ENCODE measurements at places on chromosomes 1 and 21.
A peak's percentile ranks its signal among the peaks of the same experiment; 100 is the strongest.

DNA sequence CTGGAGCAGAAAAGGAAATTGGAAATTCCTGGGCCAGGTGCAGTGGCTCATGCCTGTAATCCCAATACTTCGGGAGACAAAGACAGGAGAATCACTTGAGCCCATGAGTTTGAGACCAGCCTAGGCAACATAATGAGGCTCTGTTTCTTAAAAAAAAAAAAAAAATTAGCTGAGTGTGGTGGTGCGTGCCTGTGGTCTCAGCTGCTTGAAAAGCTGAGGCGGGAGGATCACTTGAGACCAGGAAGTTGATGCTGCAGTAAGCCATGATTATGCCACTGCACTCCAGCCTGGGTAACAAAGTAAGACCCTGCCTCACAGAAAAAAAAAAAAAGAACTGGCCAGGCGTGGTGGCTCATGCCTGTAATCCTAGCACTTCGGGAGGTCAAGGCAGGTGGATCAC, 56.7 kb downstream of the SRSF11 start:
- no peak for DNase-seq

- DNase-seq: no peak
Observed at GRCh38 chr1:48187969-48188563, 34.5 kb upstream of the SLC5A9 start.

GRCh38 chr1:173113015-173113741, 62.4 kb upstream of the TNFSF18 start:
- no peak for DNase-seq

- no peak for DNase-seq
Observed at GRCh38 chr1:48688102-48688760, 88.5 kb downstream of the BEND5 start.

GRCh38 chr1:160834945-160835565, 27.6 kb downstream of the CD244 start:
- DNase-seq: peak; percentile 31

GRCh38 chr21:46011267-46011967, 29.8 kb downstream of the COL6A1 start:
- peak; percentile 44 for DNase-seq

DNA sequence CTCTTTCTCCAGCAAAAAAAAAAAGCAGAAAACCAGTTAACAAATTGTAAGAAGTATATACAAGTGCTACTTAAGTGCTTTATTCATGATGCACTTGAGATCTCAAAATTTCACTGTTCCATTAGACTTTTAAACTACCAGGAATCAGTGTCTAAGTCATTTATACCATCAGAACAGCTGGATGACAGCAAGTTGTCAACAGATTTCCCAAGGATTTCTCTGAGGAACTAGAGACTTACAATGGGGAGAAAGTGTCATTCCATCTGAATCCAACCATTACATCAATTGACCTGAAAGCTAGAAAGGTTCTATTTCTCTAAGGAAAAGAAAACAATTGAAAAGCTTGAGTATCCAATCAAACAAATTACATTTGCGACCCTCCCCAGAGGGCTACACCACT, 43.8 kb downstream of the USH2A start:
- no peak for DNase-seq

DNA sequence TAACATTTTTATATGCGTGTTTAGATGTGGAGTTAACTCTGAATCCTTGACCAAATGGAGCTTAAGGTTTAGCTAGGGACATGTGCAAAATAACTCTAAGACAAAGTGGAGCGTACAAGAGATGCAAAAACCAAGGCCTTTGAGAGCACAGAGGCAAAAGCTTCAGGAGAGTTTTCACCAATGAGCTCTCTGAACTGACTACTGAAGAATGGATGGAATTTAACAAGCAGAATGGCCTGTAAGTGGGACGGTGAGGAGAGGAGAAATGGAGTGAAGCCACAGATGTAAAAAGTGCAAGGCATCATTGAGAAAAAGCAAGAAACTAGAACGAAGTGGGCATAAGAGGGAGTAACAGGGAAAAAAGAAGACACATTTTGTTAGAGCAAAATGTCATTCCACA, 260.0 kb downstream of the RGS7 start:
- no peak for DNase-seq

GRCh38 chr1:208054485-208054884, 143.6 kb upstream of the CD34 start:
- no peak for DNase-seq

DNA sequence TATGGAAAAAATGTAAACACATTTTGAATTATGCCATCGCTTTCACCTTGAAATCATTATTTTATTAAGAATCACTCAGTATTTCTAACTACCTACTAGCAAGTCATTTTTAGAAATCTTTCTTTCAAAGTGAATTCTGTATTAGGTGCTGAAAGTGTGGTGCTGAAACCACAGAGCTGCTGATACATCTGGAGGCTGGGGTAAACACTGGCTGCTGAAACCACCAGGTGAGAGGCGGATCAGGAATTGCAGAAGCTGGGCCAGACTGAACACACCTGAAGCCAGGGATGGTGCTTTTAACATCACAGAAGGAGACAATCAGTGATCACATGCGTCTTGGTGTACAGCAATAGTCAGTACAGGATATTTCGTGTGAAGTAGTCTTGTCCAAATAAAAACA, 42.2 kb upstream of the KCNE1 start:
- no peak for DNase-seq

GRCh38 chr21:15943009-15943666, 213.4 kb downstream of the USP25 start:
- no peak for DNase-seq
